ENCODE measurements at places on chromosomes 6 and 20.
A peak's percentile ranks its signal among the peaks of the same experiment; 100 is the strongest.

DNA sequence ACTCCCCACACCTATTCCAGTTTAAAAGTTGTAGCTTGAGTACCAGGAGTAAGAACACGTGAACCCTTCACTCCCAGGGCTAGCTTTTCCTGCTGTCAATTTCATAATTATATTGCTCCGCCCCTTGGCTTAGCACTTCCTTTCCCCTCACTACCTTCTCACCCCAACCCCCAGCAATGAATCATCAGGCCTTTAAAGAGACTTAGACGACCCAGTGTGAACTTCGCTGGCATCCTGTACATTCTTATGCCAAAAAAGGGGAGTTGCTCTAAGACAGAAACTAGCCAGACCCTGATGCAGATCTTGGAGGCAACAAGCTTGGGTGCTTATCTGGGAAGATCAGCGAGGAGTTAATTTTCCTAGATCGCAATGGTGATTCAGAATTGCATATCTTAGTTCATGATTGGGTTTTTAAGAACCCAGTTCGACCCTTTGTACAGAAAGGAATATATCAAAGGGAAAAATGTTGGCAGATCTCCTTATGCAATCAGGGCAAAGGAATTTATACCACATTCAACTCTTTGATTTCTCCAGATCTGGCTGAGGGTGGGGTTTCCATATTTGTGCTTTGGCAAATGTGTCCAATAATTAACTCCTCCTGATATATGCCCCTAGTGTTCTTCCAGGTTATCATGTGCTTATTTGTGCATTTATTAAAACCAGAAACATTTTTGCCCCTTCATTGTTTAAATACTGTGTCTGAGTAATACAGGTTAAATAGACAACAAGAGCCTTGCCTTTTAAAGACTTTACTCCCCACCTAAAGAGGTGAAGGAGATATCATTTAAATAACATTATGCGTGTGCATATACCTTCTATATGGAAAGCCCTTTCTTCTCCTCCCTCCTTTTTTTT is 8.1 kb upstream of the ATXN1 start:
- peak; percentile 88 for DNase-seq

DNA sequence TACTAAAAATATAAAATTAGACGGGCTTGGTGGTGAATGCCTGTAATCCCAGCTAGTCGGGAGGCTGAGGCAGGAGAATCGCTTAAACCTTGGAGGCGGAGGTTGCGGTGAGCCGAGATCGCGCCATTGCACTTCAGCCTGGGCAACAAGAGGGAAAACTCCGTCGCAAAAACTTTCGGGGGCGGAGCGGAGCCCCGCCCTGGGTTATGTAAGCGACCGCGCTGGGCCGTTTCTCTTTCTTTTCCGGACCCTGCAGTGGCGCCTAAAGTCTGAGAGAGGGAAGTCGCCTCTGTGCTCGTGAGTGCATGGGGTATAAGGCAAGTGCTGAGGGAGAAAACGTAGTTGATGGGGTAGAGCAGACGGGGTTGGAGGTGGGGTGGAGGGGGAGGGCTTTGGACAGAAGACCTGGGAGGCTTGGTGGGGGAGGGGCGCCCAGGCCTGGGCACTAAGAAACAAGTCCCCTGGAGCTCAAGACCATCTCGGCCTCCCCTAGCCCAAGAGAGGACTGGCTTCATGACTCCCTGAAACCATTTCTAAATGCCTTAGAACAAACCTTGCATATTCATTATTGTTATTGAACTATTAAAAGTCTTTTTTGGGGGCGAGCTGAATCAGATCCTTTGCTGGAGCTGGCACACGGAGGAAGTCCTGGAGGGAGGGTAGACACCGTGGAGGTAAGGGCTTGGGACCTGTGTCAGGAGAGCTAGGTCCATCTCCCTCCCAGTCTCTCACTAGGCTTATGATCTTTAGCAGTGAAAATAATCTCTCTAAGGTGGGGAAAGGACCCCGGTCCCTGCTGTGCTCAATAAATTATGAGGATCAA is 2.7 kb upstream of the MICA start:
- DNase-seq, result peak; percentile 28

- no peak for DNase-seq
Observed at GRCh38 chr6:25157183-25157582, 122.0 kb upstream of the CARMIL1 start.

- DNase-seq, result no peak
Observed at GRCh38 chr20:36274181-36274841, 31.8 kb upstream of the DLGAP4 start.

DNA sequence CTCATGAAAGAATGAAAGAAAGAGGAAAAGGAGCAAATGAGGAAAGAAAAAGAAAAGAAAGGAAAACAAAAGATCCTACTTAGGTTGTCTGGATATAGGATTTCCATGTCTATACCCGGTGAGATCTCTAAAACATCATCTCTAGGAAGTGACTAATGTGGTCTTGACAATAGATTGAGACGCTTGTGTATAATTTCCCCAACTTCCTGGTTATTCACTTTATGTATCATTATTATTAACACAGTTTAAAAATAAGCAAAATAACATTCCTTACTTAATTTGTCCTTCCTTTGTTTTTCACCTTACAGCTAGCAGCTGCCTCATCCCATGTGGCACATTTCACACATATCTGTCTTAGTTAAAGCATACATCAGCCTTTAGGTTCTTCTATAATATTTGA is 27.0 kb downstream of the LAMA4 start:
- no peak for DNase-seq

GRCh38 chr20:12924126-12924525 is 84.6 kb upstream of the SPTLC3 start:
- DNase-seq, result no peak

GRCh38 chr6:81169166-81169565 is 583.3 kb downstream of the TENT5A start:
- DNase-seq, result no peak

GRCh38 chr6:168223755-168224154 is 95.8 kb downstream of the DACT2 start:
- no peak for DNase-seq

DNA sequence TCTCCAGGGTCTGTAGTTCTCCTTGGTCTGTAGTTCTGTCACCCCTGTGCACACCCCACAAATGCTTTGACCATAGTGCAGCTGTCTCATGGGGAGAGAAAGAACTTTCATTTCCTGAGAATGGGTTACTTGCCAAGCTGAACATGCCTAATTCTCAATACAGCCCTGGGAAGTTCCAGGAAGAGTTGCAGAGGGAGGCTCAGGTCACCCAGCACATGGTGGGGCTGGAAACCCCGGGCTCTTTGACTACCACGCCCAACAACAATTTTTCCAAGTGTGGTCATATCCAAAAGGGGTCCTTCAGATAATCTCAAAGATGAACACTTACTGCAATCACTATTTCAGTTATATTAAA is 2.2 kb upstream of the PTPRA start:
- DNase-seq, result no peak

- DNase-seq, result peak; percentile 45
Observed at GRCh38 chr6:118894425-118895260, 691 bp downstream of the ASF1A start.

- no peak for DNase-seq
Observed at GRCh38 chr20:63574829-63575743, 1.0 kb upstream of the HELZ2 start.

- no peak for DNase-seq
Observed at GRCh38 chr6:28235912-28236452, 10.9 kb downstream of the ZSCAN9 start.

GRCh38 chr6:29965873-29966601 is 23.7 kb downstream of the HLA-A start:
- DNase-seq, result peak; percentile 27

GRCh38 chr6:37535759-37536490 is 36.2 kb upstream of the CCDC167 start:
- no peak for DNase-seq

GRCh38 chr6:8334113-8334512 is 101.2 kb downstream of the SLC35B3 start:
- DNase-seq, result no peak

- no peak for DNase-seq
Observed at GRCh38 chr6:70724524-70724923, 56.8 kb downstream of the SMAP1 start.

GRCh38 chr6:41549673-41550072 is 3.5 kb downstream of the FOXP4 start:
- DNase-seq, result no peak

DNA sequence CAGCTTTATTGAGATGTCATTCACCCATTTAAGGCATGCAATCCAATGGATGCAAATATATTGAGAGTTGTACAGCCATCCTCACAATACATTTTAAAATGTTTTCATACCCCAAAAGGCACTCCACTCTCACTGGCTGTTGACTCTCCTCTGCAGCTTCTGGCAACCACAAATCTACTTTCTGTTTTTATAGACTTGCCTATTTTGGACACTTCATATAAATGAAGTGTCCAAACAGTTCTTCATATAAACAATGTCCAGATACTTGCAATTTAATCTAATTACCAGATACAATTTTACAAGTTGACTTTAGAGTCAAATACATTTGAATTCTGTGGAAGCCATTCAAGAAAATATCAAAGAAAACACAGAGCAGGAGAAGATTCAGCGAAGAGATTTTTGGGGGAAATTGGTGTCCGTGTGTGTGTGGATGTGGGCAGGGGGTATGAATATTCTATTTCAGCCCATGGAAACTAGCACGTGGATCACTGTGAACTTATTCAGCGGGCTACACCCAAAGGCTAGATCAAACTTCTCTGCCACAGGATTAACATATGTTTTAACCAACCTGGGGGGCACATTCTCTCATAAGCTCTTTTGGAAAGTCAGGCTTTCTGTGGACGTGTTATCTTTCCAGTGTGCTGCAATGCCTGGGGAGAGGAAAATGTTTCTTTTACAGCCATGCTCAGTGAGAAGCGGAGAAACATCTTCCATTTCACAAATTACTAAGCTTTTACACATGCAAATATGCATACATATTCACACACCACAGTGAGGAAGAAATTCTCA is 73.9 kb downstream of the PLG start:
- DNase-seq, result no peak

DNA sequence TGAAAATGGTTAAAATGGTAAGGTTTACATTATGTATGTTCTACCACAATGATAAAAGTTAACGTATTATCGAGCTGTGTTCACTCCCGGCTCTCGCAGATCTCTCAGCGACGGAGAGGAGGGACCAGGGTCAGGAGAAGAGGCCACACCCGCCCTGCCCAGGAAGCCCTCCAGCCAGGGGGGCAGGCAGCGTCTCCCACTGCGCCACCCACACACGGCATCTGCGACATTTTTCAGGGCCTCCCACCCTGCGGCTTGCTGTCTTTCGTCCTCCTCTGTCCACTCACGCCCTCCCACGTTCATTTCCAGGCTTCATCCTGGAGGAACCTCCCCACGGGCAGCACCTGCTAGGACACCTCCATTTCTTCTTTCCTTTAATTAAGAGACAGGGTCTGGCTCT is 43.3 kb downstream of the ZBTB46 start:
- DNase-seq, result no peak

DNA sequence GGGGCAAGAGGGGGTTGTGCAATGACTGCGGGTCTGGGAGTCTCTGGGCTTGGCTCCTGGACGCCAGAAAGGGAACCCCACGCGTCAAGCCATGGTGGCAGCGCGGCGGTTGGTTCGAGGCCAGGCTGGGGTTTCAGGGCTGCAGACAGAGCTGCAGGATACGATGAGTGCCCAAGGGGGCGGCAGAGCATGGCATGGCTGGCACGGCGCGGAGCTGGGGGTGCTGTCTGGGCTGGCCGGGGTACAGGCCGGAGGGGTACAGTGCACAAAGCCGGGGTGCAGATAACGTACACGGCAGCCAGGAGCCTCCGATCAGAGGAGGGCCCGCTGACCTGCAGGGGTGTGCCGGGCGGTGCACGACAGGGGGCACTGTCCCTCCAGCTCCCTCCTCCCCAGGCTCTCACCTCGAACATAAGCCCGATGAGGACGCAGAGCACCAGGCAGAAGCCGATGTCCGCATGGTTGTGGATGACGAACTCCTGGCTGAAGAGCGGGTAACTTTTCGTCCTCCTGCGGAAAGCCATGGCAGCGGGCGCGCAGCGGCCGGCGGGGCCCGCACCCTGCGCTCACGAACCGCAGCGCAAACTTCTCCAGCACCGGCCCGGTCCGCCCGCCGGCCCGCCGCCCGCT is 353 bp downstream of the TRAM2 start:
- peak; percentile 80 for DNase-seq

- DNase-seq, result no peak
Observed at GRCh38 chr6:96735332-96735731, 101.9 kb downstream of the GPR63 start.

- no peak for DNase-seq
Observed at GRCh38 chr20:56733967-56734366, 104.9 kb downstream of the TFAP2C start.

GRCh38 chr6:41167173-41167963 is 4.5 kb upstream of the TREM2 start:
- DNase-seq, result no peak

DNA sequence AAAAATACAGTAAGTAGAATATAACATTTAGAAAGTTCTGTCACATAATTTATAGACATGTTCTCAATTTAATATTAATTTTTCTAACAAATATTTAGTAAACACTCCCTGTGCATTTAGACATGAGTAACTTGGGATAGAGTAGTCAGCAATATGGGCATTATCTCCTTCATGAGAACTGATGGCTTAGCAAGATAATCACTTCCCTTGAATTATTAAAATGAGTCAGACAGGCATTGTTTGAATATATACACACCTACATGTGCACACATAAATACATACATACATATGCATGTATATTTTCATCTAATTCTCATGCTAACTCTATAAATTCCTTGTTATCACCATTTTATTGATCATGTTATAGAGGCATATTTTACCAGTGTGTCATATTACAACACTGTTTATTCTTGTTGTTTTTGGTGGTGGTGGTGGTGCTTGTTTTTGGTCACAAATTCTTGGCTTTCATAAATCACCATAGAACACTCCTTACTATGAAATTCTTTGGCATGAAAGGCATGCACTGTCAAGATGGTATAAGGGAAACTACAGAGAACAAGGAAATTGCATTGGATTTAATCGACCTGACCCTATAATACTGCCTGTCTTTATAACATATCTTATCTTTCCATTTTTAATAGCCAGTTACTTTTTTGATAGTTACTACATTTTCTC is 434.5 kb upstream of the MANEA start:
- DNase-seq, result no peak

DNA sequence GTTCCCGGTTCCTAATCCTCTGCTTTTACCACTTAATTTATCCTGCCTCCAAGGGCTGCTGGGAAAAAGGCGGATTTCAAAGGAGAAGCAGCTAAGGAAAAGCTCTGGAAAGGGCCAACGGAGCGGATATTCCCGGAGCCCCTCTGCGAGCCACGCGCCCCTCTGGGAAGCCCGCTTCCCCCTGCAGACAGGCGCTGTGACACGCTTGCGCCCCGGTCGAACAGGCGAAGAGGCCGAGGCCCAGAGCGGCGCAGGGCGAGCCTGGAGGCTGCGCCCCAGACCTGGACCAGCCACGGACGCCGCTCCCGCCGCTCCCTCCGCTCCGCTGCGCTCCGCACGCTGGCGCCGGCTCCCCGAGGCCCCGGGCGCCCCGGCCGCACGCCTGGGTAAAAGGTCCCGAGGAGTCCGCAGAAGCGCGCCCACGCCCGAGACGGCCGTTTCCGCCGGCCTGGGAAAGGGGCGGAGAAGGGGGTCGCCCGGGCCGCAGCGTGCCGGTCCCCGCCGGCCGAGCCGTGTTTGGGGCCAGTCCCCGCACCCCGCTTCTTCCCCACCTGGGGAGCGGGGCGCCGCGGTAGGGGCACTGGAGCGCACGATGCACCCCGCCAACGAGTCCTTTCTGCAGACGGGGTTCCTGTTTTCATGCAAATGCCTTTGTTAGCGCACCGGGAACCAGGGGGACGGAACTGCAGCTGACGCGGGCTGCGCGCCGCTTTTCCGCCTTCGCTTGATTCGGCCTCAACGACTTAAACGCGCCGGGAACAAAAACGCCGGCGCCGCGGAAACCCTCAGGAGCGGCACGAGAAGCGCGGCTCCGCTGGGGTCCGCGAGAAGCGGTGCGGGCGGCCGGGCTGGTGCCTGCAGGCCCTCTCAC is 91.9 kb upstream of the SIRPA start:
- DNase-seq, result peak; percentile 35
